ENCODE measurements at places on chromosomes 2 and 18.

DNA sequence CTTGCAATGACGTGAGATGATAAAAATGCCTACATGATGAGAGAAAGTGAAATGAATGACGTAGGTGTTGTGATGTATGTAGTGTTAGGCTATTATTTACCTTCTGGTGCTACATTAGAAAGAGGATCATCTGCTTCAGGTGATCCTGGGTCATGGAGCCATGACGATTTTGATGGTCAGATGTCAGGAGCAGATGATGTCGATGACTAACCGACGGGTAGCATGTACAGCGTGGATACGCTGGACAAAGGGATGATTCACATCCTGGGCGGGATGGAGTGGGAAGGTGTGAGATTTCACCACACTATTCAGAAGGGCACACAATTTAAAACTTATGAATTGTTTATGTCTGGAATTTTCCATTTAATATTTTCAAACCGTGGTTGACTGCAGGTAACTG is 43.5 kb upstream of the ACVR1C start:
- DNase-seq, result no peak

DNA sequence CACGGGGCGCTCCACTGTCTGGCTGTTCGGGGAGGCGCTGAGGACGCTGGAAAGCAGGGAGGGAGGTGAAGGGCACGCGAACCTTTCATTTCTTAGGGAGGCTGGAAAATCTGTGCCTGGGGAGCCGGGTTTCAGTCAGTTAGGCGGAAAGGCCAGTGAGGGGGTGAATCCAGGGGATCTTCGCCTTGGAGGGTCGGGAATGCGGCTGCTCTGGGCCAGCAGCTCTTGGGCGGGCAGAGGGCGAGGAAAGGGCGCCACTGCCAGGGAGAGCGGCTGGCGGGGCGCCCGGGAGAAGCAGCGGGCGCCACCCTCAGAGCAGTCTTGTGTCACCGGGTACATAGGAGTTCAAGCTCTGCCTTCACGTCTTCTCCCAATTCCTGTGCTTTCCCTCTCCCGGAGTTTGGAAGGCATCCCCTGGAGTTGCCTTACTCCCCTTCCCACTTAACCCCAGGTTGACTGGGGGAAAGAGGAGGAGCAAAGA is 1.4 kb downstream of the CCDC85A start:
- DNase-seq, result no peak

DNA sequence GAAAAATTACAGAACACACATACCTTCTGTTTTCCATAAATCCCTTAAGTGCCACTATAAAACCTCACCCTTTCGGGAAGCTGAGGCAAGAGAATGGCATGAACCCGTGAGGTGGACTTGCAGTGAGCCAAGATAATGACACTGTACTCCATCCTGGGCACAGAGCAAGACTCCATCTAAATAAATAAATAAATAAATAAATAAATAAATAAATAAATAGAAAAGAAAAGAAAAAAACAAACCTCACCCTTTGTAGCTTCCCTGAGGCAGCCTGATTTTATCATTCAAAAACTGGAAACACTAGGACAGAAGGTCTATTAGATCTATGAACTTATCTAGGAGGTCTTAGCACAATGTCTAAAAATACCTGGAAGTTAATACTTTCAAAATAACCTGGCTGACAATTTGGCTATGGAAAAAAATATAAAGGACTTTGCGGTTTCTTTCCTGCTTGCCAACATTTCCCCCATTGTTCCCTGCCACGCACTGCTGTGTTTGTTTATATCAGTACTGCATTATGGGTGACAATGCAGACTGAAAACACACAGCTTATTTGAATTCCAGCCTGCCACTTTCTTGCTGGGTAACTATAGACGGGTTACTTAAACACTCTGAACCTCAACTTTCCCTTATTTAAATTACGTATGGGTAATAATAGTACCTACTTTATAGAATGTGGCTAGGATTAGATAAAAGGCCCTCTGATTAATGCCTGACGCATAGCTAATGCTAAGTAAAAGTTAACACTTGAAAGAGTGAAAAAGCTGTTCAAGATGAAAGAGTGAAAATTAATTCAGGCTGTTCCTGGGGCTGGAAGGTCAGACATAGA is 313.0 kb downstream of the RDH14 start:
- DNase-seq, result no peak

DNA sequence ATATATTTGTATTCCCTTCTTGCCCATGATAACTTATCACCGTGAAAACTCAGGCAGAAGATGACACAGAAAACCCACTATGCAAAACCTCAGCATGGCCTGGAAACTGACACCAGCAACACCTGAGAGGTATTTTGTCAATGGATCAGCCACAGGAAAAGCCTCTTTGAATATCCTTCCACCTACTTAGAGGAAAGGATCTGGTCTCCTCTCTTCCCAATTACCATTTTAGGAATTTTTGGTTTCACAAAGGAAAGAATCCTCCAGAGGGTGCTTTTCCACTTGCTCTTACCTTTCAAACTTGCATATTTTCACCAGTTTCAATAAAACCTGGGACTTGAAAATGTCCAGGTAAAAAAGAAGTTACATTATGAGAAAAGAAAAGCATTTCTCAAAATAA is 20.0 kb upstream of the MEIS1 start:
- DNase-seq, result no peak

DNA sequence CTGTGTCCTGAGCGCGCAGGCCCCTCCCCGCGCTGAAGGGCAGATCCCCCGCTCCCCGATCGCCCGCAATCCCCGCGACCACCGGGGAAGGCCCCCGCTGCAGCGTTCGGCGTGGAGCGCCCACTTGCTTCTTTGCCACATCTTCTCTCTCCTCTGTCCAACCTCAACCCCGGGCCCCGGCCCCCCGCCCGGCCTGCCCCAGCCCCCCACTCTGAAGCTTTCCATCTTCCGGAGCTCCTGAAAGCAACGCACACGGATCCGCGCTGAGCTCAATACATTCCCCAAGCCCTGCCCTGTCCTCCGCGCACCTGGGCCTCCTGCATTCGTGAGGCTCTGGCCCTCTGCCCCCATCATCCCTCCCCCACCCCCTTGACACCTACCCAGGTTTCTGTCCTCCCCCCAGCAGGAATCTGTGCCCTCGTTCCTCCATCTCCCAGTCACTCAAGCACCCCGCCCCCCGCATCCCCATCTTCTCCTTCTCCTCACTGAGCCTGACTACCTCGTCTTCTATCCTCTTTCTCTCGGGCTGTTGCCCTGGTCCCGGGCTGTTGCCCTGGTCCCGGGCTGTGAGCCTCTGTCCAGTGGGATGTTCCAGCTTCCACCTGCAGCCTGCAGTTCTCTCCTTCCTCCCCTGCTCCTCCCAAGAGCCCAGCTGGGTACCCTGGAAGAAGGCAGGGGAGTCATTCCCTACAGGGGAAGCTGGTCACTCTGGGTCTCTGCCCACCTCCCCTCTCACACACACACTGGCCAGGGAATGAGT is 7.8 kb downstream of the SPEG start:
- no peak for DNase-seq

- peak; percentile 16 for DNase-seq
These were observed at the start of gene KCNK3 for GRCh38 chr2:26692279-26692896. Gene KCNK3, plus strand, starts transcription at chr2:26692722. Its CDS starts 154 bp downstream, at chr2:26692876.

GRCh38 chr2:165197346-165197745 is 6.5 kb downstream of the SCN3A start:
- DNase-seq, result no peak

DNA sequence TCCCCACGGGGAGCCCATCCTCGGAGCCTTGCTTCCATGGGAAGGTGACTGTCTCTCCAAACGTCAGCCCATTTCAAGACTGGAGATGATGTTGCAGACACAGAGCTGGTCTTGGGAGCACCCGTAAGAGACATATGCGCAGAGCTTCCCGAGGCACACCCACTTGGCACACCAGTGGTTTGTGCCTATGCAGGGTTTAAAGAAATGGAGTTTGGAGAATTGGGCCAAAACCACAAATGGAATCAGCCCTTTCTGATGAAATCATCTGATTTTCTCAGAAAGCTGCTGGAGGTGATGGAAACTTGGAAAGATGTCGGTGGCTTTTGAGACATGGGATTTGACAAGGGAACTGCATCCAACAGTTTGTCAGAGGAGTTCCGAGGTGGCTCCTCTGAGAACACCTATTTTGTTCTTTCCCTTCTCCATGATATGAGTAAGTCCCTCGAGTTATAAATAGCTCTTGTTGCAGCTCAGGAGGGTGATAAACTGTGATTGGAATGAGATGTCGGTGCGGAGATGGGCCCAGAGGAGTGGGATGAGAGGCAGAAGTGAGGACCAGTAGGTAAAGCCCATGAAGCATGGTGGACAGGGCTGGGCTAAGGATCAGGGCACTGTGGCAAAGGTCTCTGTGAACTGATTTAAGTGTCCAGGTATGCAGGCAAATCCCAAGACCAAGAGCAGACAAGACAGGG is 225.7 kb downstream of the ACKR3 start:
- DNase-seq, result no peak

DNA sequence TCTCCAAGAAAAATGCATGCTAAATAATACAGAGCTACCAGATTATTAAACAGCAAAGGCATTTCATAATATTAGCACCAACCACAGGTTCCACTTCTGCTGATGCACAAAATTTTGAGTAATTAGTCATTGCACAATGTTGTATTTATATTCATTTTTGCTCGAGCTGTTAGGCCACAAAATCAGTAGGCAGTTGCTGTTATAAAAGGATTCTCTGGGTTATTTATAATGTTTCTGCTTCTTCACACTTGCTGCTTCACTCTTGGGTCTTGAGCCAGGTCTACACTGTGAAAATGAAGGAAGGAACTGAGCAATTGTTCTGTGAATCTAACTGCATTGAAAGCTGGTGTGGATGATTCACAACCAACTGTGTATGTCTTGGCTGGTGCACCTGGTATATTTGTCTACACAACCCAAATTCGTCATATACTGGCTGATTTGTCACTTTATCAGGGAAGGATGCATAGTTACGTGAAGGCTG is 38.3 kb downstream of the MRPL33 start:
- DNase-seq, result no peak

DNA sequence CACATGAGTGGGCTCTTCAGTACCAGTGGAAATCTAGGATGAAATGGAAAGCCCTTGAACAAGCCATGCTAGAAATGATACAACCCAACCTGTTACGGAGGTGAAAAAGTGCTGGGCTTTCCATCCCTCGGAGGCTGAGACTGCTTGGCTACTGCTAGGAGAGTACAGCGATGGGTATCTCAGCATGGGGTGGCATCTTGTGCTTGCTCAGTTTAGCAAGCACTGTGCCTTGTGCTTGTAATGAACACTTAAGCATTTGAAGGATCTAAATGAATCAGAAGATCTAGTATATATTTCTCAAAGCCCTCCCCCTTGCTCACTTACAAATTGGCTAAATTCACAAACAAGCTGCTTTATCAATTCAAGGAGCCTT is 44.3 kb upstream of the EHBP1 start:
- no peak for DNase-seq

- DNase-seq, result no peak
These were observed 131.2 kb upstream of the SOX11 start for GRCh38 chr2:5561006-5561405.

DNA sequence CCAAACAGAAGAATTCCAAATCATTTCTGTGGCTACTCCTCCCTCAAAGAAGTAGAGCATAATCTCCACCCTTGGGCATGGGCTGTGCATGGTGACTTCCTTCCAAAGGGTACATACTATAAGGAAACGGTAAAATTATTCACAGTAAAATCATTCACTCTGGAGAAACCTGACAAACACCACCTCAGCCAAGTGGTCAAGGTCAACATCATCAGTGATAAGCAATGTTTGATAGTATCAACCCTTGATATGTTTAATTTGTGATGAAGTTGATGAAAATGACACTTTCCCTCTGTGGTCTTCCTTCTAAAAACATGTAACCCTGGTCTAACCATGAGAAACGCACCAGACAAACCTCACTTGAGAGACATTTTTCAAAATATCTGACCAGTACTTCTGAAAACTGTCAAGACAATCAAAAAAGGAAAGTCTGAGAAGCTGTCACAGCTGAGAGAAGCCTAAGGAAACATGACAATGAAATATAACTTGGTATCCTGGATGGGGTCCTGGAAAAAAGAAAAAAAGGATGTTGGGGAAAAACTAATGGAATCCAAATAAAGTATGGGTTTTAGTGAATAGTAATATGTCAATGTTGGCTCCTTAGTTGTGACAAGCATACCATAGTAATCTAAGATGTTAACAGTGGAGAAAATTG is 9.4 kb upstream of the TXNDC2 start:
- no peak for DNase-seq

GRCh38 chr2:235934774-235935484 is 233.3 kb downstream of the GBX2 start:
- no peak for DNase-seq

- DNase-seq, result no peak
These were observed 45.0 kb downstream of the MBP start for GRCh38 chr18:77087393-77088141.

DNA sequence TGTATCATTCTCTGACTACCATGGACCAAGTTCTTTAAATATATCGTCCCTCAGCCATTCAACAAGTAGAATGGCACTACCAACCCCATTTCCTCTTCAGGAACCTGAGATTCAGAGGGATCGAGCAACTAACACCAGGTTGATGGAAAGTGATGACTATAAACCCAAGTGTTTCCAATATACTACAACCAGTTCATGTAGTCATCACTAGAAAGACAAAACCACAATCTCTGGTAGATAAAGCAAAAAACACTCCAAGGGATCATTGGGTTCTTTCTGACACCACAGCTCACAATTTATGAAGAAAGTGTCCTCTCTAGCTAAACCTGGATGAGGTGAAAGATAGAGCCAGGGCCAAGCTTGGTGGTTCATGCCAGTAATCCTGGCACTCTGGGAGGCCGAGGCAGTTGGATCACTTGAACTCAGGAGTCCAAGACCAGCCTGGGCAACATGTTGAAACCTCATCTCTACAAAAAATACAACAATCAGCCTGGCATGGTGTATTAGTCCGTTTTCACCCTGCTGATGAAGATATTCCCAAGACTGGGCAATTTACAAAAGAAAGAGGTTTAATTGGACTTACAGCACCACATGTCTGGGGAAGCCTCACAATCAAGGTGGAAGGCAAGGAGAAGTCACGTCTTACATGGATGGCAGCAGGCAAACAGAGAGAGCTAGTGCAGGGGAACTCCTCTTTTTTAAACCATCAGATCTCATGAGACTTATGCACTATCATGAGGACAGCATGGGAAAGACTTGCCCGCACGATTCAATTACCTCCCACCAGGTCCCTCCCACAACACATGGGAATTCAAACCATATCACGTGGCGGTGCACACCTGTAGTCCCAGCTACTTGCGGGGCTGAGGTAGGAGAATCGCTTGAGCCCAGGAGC is 2.2 kb downstream of the CD226 start:
- no peak for DNase-seq

DNA sequence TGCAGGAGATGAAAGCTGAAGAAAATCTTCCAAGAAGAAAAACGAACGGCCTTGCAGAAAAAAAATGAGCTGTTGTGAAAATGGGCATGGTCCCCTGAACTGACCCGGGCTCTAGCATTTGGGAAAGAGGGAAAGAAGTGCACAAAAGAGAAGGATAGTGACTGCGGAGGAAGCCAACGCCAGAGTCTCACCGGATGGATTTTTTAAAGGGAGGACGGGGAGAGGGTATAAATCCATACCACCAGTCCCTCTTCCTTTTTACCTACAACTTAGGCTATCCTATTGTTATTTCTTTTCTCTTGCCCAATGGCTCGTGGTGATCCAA is 601 bp downstream of the WDR35 start:
- DNase-seq, result no peak

GRCh38 chr2:189534854-189535832 is 45.4 kb downstream of the SLC40A1 start:
- no peak for DNase-seq

GRCh38 chr2:10009811-10010781 is 33.3 kb upstream of the KLF11 start:
- DNase-seq, result no peak

GRCh38 chr2:27184115-27184514 is 27.7 kb upstream of the ATRAID start:
- DNase-seq, result no peak

- no peak for DNase-seq
These were observed 335.0 kb upstream of the ID2 start for GRCh38 chr2:8346706-8347430.

All from activated CD4-positive, alpha-beta T cell treated with anti-CD3 and anti-CD28 coated beads for 4 hours (primary cell).